ENCODE measurements at places on chromosomes 11 and 22.

DNA sequence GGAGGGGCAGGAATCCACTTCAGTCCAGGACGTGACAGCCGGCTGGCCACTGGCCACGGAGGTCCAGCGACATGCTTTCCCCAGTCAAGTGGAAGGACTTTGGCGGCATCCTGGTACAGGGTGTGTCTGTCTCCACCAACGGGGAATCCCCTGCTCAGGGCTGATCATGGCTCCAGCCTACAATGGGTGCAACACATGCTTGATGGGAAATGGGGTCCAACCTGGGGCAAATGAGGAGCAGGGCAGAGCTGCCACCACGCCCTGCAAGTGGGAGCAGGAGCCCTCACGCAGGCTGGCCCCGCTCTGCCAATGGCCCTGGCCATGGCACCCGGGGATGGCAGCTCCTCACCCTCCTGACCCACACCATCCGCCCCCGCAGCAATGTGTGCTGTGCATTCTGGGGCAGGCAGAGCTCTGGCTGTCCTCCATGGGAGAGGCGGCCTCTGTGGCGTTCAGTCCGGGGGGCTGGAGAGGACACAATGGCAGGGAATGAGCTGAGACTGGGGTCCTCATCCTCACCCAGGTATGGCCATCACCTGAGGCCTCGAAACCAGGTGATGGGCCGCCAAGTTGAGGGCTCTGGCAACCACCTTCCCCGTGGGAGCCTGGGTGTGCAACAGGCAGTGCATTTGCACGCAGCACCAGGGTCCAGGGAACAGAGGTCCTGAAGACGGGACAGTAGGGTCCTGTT lies 5.8 kb upstream of the SEPTIN5 start:
- no peak for DNase-seq

DNA sequence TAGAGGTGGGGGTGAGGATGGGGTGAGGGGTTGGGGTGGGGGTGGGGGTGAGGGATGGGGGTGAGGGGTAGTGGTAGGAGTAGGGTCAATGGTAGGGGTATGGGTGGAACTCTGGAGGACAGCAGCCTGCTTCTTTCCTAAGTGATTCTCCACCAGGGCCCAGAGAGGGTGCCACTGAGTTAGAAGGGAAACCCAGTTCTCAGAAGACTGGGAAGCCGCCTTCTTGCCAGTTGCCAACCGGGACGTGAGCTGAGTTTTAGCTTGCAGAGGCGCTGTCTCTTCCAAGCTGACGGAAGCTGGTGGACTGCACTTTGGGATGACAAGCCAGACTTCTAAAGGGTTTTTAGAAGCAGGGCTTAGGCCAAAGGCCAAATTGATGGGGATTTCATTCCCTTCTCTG lies 104.4 kb downstream of the NAT10 start:
- no peak for DNase-seq

GRCh38 chr22:22827187-22827939 lies 60.3 kb upstream of the IGLL5 start:
- no peak for DNase-seq

DNA sequence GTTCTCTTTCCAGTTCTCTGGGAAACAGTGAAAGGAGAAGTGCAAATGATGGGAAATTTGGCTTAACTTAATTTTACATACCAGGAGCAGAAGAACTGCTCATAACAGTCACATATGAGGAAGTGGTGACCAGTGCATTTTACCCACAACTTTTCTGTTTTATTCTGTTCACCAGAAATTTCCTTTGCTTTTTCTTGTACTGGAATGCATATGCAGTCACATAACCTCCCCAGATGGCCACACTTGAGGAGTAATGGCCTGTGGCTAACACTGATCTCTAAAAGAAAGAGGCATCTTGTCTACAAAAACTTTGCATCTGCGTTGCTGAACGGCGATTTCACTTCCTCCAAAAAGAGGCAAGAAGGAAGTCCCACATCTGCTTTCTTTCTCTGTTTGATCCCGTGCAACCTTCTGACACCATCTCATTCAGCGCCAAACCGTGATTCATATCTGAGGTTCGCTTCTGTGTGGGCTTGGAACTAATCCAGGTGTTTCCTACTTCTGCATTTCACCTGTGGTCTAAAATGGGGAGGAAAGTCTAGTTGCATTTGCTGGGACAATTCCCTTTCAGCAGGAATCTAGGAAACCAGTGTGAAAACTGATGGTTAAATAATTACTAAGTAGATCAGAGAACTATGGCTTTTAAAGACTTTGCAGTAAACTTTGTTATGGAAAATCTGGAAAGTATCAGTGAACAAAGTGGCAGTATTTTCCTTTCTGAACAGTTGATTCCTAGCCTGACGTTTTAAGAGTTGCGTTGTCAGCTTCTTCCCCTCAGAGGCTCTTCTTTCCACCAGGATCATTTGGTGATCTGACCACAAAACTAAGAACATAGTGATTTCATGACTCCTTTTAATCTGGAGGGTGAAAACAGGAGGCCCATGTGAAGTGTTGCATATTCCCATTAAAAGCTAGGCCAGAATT lies 4.2 kb upstream of the MPEG1 start:
- no peak for DNase-seq

DNA sequence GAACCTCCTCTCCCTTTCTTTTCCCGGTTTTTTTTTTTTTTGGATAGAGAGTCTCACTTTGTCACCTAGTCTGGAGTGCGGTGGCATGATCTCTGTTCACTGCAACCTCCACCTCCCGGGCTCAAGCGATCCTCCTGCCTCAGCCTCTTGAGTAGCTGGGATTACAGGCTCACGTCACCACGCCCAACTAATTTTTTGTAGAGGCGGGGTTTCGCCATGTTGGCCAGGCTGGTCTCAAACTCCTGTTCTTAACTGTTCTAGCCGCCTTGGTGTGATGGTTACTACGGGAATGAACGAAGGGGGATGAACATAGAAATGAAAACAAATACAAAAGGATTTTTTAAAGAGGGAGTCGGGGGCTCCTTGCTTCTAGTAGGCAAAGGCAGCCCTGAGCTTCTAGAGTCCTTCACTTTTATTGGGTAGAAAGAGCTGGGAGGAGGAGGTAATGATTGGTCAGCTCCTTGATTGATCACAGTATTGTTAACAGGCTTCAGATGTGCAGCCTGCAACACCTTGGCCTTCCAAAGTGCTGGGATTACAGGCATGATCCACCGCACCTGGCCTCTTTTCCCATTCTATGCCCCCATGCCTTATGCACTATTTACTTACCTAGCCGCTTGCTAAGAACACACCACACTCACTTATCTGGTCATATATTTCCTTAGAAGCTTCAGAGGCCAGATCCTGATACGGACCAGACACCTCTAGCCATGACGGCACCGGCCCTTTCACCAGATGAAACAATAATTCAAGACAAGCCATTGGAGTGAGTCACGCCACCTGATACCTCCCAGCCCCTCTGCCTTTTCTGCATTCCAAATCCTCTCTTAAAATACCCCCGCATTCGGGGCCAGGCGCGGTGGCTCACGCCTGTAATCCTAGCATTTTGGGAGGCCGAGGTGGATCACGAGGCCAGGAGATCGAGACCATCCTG lies 20.7 kb downstream of the SUSD2 start:
- no peak for DNase-seq
